Pulmonary artery endothelial cell (primary cell): ENCODE measurements at places on chromosomes 1 and 21.

DNA sequence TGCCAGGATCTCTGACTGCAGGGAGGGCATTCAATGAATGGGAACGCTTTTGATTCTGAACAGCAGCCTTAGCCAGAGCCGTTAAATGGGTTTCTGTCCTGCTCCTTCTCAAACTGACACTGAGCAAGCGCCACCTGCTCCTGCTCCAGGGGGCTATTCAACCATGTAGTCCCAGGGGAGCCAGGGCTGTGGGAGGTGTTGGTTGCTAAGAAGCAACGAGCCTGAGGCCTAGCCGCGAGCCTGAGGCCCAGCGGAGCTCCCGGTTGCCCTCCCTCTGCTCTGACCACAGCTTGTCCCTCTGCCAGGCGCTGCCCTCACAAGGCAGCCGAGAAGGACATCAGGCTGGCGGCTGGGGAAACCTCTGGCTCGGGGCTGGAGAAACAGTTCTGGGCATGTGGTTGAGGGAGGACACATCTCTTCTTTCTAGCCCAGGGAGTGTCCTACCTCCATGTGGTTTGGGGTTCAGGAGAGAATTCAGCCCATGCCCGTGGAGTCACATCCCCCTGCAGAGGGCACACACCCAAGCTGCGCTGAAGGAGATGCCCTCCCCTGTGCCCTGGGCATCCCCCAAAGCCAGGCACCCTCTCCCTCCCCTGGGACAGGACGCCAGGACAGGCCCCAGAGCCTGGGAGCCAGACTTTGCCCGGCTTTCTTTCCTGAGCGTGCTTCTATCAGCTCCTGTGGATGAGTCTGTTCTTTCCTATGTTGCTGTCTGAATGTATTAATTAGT lies 18.0 kb downstream of the PCP4 start:
- no peak for DNase-seq

- DNase-seq: no peak
Measured at GRCh38 chr1:5645135-5645399, 347.2 kb downstream of the NPHP4 start.

- no peak for DNase-seq
Measured at GRCh38 chr1:171137580-171137979, 46.9 kb downstream of the FMO3 start.

- no peak for DNase-seq
Measured at GRCh38 chr1:117793413-117793812, 136.0 kb downstream of the GDAP2 start.
